ENCODE measurements at places on chromosomes 5 and 9. TPM values are rescaled to one million over a fixed set of nuclear protein-coding genes. Genes with fewer than 3 reads are reported as not detected.

DNA sequence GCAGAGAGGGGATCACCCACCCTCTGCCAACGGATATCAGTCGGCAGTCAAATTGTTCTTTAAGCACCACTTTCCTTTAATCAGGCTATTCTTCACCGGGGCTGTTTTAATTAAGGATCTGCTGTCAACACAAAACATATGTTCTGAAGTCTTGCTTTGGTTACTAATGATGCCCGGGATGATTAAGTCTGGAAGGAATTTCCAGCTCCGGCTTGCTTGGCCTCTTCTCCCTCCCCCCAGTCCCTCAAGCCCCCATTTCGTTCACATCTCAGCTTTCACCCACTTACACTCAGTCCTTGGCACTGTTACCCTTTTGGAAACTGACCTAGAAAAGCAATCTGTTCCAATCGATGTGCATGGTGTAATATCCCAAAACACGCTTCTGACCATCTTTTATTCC, 74.7 kb downstream of the MSX2 start:
- peak; percentile 10 for DNase-seq

- DNase-seq: no peak
These were observed 228.8 kb downstream of the FSTL4 start for GRCh38 chr5:133383580-133383939.

DNA sequence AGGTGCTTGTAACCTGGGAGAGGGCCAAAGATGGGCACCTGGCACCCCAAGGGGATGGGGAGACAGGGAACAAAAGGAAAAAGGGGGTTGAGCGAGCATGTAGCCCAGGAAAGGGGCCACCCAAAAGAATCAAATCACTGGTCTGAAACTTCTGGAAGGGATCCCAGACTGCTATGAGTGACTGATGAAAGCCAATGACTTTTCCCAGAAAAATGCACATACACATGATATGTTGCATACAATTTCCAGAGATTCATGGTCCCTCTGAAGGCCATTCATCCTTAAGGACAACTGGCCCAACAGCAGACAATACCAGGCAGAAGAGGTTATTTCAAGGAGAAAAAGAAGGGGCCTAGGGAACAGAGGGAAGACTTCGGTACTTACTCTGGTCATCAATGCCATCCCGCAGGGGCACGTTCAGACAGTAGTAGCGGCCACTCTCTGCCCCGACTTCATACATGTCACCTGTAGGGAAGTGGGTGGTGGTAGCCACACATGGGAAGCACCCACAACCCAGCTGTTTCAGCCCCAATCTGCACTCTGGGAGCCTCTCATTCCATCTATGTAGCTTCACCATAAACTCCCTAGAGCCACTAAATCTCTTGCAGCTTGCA, 8.4 kb downstream of the HDAC3 start:
- DNase-seq: no peak

GRCh38 chr5:178420354-178420781, 169.8 kb downstream of the COL23A1 start:
- no peak for DNase-seq

Gene SLC36A2
- total RNA-seq: not detected

GRCh38 chr5:8081179-8081578, 212.2 kb downstream of the MTRR start:
- DNase-seq: no peak

DNA sequence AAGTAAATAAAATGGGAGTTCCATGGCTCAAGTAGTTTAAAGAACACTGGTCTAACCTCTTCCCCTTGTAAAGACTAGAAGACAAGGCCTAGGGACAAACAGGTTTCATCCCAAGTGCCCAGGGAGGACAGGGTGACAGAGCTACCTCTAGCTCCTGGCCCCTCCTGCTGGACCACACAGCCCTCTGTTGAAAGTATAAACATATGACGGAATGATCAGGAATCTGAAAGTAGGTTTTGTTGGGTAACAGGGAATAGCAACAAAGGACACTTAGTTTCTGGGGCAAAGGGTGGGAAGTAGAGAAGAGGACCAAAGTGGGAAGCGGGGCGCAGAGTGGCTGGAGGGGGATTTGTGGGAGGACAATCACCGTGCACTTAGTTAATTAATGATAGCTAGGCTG, 67.0 kb upstream of the DAB2IP start:
- DNase-seq: no peak

Gene TNFSF8
- total RNA-seq: not detected

DNA sequence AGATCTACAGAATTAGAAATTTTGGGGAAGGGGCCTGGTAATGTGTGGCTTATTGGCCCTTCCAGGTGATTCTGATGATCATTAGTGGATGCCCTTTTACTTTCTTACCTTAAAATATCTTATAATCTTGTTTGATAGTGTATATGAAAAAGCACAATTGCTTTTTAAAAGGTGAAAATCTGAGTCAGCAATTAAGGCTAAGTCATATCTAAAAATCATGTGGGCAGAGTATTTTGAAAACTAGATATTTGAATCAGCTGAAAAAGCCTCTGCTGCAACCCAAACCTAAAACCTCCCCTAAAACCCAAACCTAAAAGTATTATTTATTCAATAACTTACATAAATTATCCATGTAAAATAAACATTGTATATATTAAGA, 359.8 kb downstream of the PDE4D start:
- DNase-seq: no peak

All from fibroblast of villous mesenchyme (primary cell).